ENCODE measurements at places on chromosomes 1 and 21.

DNA sequence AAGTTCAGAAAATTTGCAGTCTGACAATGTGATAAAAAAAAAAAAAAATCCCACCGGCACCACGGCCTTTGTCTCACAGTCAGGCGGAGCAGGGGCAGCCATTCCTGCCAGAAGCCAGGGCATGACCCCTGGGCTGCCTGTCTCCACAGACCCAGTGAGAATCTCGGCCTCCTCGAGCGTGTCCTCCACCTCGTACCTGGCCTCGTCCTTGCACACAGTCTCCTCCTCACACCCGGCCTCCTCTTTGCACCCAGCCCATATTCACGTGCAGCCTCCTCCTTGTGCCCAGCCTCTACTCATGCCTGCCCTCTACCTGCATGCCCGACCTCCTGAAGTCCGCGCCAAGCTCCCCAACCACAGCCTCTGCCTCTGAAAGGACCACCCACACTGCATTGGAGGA lies 182.0 kb downstream of the AGBL4 start:
- no peak for DNase-seq

- no peak for DNase-seq
Measured at GRCh38 chr1:233359431-233359830, 31.9 kb downstream of the MAP3K21 start.

GRCh38 chr1:167401260-167401873 lies 117.0 kb downstream of the CD247 start:
- DNase-seq: peak; percentile 47

DNA sequence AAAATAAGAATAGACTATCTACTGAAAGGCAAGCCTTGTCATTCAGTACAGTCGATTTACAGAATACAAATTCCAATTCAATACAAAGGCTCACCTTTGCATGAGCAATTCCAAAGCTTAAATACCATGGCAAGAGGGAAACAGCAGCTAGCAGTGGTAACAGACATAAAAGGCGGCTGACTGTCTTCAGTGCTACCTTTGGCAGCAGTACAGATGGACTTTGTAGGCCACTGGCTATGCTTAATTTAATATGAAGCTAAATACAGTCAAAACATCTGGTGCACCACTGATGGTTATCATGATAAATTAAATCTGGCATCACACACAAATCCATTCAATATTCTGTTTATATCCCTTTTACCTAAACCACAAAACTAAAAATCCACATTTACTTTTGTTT lies 62.4 kb downstream of the RERE start:
- no peak for DNase-seq

GRCh38 chr1:187313115-187313514 lies 484.4 kb downstream of the PLA2G4A start:
- DNase-seq: no peak

- DNase-seq: peak; percentile 44
Measured at GRCh38 chr1:1430114-1430982, 5.1 kb upstream of the VWA1 start.

GRCh38 chr1:33320619-33321165 lies at the start of gene A3GALT2:
Gene A3GALT2, minus strand, starts transcription at chr1:33321098. Its CDS starts 0 bp downstream, at chr1:33321098.
- DNase-seq: no peak

GRCh38 chr1:233597489-233597901 lies 16.4 kb upstream of the KCNK1 start:
- peak; percentile 14 for DNase-seq

DNA sequence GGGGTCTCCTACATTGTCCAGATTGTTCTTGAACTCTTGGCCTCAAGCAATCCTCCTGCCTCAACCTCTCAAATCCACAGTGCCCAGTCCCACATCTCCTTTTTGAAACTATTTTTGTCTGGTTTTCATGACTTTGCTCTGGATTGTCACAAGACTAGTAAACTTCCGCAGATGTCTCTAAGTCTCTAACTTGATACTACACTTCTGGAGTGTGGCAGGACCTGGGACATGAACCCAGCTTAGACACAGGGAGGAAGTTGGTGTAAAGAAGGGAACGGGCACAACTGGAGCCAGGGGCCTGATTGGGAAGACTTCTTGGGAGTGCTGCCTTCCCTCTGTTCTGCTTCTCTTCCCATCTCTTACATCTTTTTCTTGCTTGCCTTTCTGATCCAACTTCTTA lies 16.2 kb upstream of the DISC1 start:
- DNase-seq: no peak

Data from EH (cell line).